Fibroblast of skin of scalp (primary cell): ENCODE measurements at places on chromosomes 12 and 14.

GRCh38 chr14:92994942-92995341 lies 72.0 kb downstream of the CHGA start:
- no peak for DNase-seq

DNA sequence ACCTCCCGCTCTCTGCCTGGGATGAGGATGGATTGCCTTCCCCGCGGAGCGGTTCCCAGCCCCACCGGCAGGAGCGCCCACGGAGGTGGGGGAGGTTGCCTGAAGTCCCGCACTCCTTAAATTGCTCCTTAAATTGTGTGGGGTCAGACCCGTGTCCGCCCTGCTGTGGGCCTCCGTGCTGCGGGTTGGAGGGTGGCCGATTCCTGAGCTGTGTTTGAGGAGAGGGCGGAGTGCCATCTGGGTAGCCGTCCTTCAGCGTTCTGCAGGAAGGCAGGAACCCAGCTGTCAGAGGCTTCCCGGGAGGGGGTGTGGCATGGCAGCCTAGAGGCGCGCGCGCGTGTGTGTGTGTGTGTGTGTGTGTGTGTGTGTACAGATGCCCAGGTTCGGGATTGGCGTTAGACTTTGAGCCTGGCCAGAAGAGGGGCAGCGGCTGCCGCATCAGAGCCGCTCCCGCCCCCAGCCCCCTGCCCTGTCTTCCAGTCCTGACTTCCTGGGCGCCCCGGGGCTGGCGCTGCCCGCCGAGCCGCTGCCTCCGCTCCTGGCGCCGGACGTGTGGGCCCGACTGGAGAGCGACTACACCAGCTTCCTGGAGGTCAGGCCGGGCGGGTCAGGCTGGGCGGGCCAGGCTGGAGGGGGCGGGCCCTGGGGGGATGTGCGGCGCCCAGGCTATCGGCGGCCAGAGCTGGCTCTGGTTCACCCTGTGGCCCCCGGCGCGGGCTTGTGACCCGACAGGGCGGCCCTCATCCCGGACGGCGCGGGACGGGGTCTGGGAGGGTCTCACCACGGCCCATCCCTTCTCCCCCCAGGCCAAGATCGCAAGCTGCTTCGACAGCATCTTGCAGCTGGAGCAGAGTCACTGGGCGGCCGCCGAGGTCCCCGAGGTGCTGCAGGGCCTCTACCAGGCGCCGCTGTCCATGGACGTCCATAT lies 9.2 kb downstream of the EXOC3L4 start:
- DNase-seq, result peak; percentile 40

DNA sequence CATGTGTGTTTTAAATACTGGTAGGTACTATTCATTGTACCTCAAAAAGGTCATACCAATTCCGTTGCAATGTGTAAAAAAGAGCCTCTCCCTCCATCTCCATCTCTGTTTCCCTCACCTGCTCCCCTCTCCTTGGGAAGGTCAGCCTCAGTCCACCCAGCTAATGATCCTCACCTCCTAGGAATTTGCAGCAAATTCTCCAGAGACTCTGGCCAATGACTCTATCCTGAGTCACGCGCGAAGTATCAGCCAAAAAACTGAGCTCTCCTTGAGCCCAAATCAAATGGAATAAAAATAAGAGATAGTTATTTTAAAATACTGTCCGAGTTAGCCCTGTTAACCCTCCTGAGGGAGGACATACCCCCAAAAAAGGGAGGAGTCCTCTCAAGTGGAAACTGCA lies 148.4 kb downstream of the DPF3 start:
- DNase-seq, result peak; percentile 87

- peak; percentile 62 for DNase-seq
These were observed 325 bp upstream of the CLIP1 start for GRCh38 chr12:122422730-122423257.

DNA sequence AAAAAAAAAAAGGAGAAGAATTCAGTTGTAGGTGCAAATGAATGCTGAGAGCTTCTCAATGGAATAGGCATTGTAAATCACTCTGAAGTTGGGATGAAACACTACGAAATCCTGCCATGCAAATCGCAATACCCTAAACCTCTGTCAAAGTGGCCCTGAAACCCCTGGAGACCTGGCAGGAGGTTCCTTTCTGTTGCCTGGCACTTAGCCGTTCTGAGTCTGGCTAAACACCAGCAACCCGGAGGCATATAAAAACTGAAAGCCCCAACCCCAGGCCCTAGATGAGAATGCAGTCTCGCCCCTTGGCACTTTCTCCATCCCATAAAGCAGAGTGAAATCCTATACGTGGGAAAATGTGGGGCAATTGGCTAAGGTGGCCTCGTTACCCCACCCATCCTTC lies 151.5 kb upstream of the PARP11 start:
- DNase-seq, result no peak

DNA sequence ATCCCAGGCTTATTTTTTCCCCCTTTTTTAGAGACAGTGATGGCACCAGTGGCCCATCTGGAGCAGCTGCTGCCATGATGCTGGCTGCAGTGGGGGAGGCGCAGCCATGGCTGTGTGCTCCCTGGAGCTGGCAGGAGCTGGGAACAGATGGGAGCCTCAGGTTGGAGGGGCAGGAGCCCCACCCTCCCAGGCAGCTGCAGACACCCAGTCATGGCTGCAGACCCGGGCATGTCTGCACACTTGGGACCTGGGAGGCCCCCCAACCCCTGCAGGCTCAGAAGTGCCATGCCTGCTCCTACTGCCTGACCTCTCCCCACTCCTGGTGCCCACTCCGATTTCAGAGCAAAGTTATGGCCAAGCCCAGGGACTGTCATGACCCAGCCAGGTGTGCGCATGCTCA lies 25.1 kb downstream of the CDKL1 start:
- DNase-seq, result no peak

DNA sequence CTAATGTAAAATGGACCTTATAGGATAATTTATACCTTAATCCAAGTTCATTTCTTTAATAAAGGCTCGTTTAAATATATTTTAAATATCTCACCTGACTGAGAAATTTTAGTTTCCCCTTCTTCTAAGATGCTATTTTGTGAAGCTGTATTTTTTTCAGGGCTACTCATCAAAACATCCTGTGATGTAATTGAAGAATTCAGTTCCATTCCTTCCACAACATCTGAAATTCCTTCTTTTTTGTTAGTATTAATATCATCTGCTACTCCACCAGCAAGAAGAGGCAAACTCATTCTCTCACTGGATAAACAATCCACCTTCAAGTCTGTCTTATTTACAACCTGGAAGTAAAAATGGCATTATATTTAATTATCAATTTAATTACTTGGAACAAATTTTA lies 22.5 kb downstream of the LGALS3 start:
- DNase-seq, result no peak

DNA sequence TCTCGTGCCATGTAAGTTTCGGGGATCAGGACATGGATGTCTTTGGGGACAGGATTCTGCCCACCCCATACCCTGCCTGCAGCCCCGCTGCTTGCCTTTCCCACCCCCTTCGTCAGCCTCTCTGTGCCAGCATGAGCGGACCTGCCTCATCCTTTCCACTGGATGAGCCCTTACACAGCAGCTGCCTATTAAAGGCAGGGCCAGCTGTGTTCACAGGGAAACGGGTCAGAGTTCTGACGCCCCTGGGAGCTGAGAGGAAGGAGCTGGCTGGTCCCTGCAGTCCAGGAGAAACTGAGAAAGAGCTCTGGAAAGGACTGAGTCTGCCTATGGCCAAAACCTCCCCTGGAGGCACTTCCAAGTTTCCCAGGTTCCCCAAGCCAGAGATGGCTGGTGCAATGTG lies 83.5 kb upstream of the NCOR2 start:
- no peak for DNase-seq

- DNase-seq, result no peak
These were observed 31.2 kb upstream of the MED13L start for GRCh38 chr12:116308647-116309046.

GRCh38 chr12:73769337-73769736 lies 768.3 kb upstream of the ATXN7L3B start:
- DNase-seq, result no peak

DNA sequence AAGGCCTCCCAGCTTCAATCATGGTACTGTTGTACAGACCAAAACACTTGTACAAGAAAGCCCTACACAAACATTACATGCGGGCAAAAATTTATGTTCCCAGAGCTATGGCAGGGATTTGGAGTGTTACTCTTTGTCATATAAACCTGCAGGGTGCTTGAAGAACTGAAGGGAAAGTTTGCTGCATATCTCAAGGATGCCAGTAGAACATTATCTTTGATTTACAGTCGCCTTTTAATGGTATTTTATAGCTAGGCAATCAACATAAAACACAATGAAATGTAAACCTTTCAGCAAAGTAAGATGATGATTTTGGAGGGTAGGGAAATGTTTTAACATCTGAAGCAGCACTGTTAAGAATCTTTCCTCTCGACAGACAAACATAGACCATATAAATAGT lies 305.6 kb downstream of the KCNH5 start:
- no peak for DNase-seq

DNA sequence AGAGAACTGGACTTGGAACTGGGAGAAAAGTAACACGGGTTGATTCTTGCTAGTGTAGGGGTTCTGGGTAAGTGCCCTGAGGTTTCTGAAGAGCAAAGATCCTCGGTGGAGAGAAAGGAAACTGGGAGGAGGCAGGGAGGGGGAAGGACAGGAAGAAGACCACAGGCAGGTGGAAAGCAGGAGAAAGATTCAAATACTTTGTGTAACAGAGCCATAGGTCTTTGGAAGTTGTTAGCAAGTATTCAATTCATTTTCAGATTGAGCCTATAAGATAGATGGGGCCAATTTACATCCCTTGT lies 1.3 kb downstream of the PNP start:
- DNase-seq, result no peak

DNA sequence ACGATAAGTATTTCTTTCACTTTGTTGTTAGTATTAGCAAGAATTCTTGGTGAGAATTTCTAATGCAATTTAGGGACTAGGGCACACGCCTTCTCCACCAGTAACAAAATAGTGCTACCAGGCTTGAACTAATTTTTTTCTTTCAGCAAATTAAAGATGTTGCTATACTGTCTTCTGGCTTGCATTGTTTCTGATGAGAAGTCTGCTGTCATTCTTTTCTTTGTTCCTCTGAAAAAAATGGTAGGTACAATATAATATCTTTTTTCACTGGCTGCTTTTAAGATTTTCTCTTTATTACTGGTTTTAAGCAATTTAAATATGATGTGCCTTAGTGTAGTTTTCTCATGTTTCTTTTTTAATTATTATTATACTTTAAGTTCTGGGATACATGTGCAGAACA lies 171.2 kb downstream of the PCNX1 start:
- DNase-seq, result no peak

- DNase-seq, result no peak
These were observed 5.2 kb upstream of the LRRC23 start for GRCh38 chr12:6899427-6899826.

DNA sequence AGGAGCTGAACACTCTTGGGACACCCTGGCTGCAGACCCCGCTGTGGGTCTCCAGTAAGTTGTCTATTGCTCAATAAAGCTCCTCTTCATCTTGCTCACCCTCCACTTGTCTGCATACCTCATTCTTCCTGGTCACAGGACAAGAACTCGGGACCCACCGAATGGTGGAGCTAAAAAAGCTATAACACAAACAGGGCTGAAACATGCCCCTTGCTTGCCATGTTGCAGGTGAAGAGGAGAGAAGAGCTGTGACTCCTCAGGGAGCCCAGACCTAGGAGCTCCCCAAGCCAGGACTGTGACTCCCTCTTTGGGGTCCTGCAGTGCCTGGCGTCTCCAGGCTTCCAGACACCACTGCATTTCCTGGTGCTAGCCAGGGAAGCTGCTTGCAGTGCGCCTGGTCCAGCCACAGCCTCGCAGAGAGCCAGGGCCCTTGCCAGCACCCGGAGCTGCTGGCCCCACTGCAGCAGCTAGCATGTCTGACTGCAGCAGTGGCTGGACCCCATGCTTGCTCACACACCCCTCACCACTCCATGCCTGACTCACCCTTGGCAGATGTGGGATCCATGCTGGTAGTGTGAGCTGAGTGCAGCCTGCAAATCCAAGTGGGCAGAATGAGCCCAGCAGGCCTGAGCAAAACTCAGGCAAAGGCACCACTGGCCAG lies 37.1 kb upstream of the OR5AU1 start:
- no peak for DNase-seq

DNA sequence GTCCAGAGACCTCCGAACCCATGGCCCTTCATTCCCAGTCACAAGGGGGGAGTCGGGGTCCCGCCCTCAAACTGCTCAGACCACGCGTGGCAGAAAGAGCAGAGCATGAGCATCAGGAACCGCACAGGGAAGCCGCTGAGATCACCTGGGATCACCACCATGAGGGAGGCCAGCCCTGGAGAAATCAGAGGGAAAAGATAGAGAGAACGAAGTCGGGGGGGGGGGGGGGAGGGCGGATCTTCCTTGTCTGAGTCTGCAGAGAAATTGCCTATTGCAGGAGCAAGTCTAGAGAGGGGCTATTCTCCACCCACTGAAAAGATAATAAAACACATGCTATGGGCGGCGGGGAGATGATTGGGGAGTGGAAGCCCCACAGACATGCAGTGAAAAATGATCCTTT lies 884 bp upstream of the TMEM132C start:
- DNase-seq, result no peak

GRCh38 chr12:25552681-25553080 lies 402 bp downstream of the LMNTD1 start:
- peak; percentile 76 for DNase-seq

DNA sequence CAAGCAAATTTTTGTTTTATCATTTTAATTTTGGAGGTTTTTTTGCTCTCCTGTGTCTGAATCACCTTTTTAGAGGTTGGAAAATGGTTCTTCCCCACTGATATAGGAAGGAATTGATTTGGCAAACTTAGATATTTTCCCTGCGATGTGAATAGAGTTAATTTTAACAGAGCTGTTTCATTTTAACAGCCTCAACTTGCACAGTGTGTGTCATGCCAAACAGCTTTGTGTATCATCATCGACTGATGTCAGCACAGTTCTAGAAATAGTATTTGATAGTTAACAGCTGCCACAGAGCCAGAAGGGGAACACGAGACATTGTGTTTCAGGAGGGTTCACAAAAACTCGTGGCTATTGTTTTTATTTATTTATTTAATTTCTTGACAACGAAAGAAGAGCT lies 243.1 kb upstream of the FOXN3 start:
- DNase-seq, result peak; percentile 45

DNA sequence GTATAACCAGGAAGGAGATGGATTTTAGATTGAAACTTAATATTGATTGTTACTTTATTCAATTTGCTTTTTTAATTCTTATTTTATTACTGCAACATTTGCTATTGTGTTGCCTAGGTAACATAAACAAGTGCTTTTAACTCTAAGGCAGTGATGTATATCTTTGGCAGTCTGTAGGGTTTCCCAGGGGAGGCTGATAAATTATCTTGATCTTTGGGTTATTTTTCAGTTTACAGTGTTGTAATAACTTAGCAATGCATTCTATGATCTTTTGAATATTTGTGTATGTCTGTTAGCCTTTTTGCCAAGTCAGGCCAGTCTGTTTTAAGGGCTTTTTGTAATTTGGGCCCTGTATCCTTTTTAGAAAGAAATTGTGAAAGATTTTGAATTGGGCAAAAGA lies 7.8 kb upstream of the DTD2 start:
- DNase-seq, result peak; percentile 65

DNA sequence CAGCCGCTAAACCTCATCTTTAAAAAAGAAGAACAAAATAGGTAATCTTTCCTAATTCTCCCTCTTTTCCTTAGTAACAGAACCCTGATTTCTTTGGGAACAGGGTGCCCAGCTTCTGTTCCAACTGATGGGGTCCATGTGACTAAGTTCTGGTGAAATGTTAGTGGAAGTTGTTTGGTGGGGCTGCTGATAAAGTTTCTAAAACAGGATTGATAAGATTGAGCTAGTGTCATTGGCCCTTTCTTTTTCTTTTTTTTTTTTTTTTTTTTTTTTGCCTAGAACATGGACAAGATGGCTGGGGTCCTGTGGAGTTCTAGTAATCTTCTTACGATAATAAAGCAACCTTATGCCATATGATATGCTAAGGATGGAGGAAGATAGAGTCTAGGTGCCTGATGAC lies 16.2 kb upstream of the TUBA1B start:
- DNase-seq, result no peak
